ENCODE measurements at places on chromosomes 2 and 18.

DNA sequence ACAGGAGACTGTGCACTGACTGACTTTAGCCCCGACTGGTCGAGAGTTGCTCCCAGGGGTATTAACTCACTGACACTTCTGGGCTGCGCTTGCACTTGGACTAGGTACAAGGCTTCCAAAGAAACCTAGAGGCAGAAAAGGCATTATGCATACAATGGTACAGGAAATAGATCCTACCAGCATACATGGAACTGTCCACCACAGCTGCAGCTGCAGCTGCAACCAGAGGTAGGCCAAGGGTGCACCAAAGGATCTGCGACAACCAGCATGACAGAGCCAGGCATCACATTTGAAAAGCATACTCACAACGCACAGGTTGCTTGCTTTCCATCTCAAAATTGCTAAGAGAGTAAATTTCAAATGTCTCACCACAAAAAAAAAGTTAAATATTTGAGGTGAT lies 22.6 kb upstream of the PGAP1 start:
- no peak for DNase-seq

DNA sequence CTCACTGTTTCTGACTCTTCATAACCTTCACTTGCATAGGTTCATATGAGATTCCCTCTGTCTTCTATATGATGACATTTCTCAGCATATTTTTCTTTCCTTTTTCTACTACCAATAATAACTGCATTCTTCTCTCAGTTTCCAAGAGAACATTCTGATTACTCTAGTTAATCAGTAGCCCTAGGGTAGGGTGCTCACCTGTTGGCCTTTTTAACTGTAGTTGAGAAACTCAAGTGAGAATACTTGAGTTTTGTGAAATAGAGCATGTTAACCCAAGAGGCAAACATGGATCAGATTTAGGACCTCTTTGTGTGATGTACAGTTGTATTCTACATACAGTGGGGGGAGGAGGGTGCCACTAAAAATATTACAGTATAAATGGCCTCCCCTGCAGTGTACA lies 308.0 kb downstream of the CMPK2 start:
- no peak for DNase-seq

DNA sequence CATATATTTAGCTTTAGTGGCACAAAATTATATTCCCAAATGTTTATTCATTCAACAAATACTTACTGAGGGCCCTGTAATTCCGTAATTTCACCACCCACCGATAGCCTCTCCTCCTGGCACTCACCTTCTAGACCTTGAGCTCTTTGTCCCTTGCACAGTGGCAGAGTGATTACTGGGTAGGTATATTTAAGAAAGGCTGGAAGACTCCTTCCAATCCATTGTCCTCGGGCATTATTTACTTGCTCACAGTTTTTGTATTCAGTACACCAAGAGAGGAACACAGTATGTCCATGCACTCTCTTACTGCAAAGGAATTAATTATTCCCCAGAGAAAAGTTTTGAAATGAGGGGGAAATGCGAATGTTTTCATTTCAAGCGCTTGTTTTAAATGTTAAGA lies 1.1 kb upstream of the CDCA7 start:
- no peak for DNase-seq

GRCh38 chr2:105739426-105739825 lies 5.3 kb upstream of the NCK2 start:
- no peak for DNase-seq

DNA sequence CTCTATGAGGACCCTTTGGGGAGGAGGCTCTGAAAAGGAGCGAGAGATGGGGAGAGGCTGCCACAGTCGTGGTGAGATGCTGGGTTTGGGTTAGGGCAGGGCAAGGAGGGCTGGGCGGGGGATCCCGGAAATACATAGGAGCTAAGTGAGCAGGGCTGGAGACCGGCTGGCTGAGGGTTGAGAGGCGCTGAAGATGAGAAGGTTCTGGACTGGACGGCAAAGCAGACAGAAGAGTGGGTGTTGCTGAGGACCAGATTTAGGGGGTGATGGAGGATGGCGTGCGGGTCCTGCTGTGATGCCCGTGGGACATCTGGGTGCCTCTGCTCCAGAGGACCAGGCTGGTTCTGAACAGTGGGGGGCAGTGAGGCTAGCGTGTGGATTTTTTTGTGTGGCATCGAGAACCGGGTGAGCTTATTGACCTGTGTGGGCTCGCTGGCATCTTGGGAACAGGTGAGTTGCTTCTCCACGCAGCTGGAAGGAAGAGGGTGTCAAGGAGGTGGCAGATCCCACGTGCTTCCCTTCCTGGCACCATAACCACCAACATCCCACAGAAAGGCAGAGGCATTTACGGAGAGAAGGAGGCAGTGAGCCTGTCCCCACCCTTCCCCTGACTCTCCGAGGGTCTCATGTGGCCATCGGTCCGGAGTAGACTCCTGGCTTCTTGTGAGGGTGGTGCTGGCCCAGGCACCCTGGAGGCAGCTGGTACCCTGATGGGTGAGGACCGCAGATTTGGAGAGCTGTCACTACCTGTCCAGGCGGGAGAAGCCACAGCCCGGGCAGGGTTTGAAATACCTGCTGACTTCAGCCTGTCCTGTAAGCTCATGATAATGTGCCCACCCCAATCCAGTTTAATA lies 70.3 kb downstream of the ASB1 start:
- DNase-seq, result no peak

DNA sequence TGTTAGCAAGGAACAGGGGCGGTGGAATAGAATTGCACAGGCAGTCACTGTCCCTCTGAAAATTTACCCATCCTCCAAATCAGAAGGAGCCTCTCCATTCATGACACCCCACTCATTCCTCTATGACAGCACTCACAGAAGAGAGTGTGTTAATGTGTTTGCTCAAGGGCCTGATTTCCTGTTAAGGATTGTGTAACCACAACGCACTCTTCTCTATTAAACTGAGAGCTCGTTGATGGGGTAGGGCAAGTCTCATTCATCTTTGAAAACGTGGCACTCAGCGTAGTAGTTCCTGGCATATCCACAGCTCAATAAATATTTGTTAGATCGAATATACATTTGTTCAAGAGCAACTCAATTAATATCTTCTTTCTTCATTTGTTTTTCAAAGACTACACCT lies 106.4 kb downstream of the VAPA start:
- DNase-seq, result no peak

GRCh38 chr2:120241684-120242083 lies 11.0 kb upstream of the RALB start:
- DNase-seq, result no peak

- DNase-seq, result no peak
Measured at GRCh38 chr2:16466133-16466820, 199.4 kb downstream of the CYRIA start.

- no peak for DNase-seq
Measured at GRCh38 chr18:2191180-2191790, 380.0 kb downstream of the METTL4 start.

DNA sequence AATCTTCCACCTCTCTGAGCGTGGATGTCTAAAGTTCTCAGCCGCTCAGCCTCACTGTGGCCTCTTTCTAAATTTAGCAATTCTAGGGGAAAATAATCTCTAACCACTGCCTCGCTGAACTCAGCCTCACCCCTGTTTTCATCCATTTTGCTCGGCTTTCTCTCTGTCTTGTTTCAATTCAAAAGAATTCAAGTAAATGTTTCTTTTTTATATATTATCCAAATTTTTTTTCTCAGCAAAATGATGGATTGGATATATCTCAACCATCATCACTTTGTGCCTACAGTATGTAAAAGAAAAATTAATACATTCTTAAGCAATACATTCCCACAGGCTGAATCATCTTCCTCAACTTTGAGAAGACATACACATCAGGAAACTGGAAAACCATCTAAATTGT lies 24.0 kb upstream of the GALNT5 start:
- DNase-seq, result peak; percentile 84

DNA sequence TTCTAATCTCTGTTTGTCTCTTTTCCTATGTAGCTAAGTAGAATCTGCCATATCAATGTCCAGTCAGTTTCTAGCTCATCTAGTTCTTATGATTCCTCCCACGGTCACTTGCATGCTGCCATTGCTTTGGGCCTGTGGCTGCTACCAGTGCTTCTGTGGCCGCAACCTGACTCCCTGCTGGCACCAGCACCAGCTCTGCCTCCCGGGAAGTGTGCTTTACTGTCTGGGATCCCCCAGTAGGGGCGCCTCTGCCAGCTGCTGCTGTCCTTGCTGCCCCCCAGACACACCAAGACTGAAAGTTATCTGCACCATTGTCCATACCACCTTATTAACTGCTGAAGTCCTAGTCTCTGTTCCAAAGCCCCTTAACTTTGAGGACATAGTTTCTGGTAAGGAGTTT lies 56.3 kb downstream of the RAPGEF4 start:
- no peak for DNase-seq

- no peak for DNase-seq
Measured at GRCh38 chr18:75378376-75379315, 48.9 kb downstream of the SMIM21 start.

- no peak for DNase-seq
Measured at GRCh38 chr2:46328829-46329228, 31.6 kb downstream of the EPAS1 start.

GRCh38 chr2:98085649-98086048 lies 1.3 kb upstream of the VWA3B start:
- no peak for DNase-seq

DNA sequence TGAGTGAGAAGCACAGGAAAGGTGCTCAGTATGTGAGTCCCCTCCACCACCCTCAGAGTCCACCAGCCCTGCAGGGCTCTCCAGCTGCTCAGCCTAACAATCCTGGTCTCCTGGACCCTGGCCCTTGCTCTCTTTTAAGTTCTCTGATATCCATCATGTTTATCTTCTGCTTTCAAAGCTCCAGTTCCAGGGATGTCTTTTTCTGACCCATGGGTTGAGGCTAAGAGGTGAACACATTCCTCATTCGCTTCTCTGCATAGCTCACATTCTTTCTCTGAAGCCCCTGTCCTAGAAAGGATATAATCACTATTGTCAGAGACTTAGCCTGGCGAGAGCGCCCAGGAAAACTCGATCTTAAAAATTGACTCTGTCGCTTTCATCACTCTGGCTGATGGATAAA lies 86.4 kb downstream of the ARL4C start:
- no peak for DNase-seq

GRCh38 chr2:142044197-142044596 lies 86.6 kb downstream of the LRP1B start:
- no peak for DNase-seq

DNA sequence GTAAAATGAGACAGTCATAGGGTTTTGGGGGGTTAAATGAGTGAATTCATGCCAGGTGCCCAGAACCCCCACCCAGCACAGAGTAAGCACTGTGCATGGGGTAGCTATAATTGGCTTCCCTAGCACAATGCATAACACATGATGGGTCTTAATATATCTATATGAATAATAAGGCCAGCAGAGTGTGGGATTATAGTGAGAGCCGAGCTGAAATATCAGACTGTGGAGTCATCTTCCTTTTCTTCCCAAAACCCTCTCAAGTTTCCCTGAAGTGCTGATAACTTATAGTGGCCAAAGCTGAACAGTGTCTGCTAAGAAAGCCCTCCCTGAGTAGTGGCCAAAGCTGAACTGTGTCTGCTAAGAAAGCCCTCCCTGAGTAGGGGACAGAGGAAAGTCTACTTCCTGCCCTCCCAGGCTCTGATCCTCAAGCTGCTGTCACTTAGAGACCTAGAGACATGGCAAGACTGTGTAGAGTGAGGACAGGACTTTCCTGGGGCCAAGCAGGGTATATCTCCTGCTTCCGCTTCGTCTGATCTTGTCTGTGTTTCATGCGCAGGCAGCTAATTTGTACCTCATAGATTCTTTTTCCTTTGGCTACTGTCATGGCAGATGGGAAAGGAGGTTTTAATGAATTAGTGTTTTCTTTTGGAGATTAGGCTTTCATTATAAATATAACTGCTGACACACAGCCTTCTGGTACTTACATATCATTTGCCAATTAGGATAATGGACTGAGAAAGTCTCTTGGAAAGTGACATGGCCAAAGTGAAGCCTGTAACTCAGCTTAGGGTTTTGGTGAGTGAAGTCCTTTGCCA lies 94.9 kb downstream of the FHOD3 start:
- DNase-seq, result no peak

GRCh38 chr2:172449911-172450550 lies 22.6 kb downstream of the ITGA6 start:
- DNase-seq, result no peak
